ENCODE measurements at places on chromosomes 12 and 14. TPM values are rescaled to one million over a fixed set of nuclear protein-coding genes. Genes with fewer than 3 reads are reported as not detected.

DNA sequence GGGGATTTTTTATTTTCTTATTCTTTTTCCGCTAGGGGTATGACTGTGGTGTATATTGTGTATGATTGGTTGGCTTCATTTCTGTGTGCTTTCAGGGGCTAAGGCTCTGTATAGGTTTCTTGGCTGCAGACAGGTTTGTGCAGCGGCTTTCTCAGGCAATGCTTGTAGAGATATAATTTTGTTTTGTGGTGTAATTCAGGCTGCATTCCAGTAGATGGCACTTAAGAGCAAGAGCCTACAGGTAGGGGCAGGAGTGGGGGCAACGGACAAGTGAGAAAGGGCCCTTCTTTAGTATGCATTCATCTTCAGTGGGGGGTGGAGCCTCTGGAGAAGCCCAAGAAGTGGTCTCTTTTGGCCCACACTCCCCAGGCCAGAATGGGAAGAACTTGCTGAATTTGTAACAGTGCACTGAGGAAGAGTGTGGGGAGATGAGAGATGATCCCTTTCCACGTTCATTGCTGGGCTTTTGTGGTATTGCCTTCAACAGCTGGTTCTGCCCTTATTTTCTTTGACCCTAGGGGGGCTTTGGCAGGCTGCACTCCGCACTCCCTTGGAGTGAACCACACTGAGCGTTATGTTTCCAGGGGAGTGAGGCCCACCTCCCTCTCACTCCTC lies 78.6 kb downstream of the IFNG-AS1 start:
- no peak for DNase-seq

The RNASE3 gene
- not detected for total RNA-seq

The MSI1 gene
- 0.09 TPM for total RNA-seq

The GAS2L3 gene
- 5.5 TPM for total RNA-seq

The ZNF385A gene
- total RNA-seq, result 36.3 TPM

The RPAP3 gene
- 20.3 TPM for total RNA-seq

Data from esophagus squamous epithelium (tissue), 5 donors.